Activated CD8-positive, alpha-beta T cell treated with anti-CD3 and anti-CD28 coated beads, Interleukin-2, amount 10 ng/mL, durations not matched to agents 7 days and 5 days (primary cell): ENCODE measurements at places on chromosomes 6 and 20. TPM values are rescaled to one million over a fixed set of nuclear protein-coding genes. Genes with fewer than 3 reads are reported as not detected.

The TFAP2C gene
- total RNA-seq, result not detected

The NKAIN4 gene
- not detected for total RNA-seq

The FAM229B gene
- total RNA-seq, result 2.2 TPM

The OPN5 gene
- not detected for total RNA-seq

The PRSS35 gene
- total RNA-seq, result not detected
